ENCODE measurements at places on chromosomes 13 and 19. TPM values are rescaled to one million over a fixed set of nuclear protein-coding genes. Genes with fewer than 3 reads are reported as not detected.

DNA sequence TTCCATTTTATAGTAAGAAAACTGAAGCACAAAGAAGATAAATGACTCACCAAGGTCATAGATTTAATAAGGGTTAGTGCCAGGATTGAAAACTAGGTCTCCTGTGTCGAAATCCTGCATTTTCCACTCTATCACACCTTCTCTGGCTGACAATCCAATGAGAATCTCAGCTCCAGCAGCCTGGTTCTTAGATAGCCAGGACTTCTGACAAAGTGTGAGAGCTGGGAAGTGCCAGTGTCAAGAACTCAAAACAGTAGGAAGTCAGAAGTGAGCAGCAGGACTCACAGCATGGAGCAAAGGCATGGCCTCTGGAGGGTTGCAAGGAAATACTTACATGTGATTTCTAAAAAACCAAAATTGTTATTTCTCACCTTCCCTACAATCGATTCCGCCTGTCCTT, 24.3 kb downstream of the KCTD12 start:
- no peak for DNase-seq

FXYD7 gene
- 1.0 TPM for polyA plus RNA-seq

DNA sequence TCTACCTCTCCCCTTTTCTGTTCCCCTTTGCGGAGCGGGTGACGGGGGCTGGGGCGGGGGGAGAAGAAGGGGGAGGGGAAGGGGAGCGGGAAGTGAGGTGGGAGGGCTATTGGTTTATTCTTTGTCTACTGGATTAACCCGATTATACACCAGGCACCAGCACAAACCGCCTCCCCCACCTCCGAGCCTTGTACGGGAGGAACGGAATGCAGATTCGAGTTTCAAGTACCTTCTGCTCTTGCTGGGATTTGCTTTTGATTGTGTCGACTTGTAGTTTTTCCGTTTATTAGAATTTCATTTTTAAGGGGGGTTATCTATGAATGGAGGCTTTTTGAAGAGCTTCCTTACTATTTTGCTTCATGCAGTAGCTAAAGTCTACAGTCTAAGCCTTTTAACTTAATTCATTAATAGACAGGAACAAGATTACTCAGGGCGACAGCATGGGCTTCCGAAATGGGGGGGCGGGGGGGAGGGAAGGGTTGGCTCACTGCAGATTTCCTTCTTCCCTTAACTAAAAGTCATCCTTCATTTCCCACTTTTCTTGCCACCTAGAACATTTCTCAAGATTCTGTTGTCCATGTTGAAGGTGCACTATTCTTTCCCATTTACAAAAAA, 937 bp upstream of the SPRY2 start:
- no peak for DNase-seq

GRCh38 chr13:89515948-89516347, 1831.5 kb upstream of the MIR17HG start:
- no peak for DNase-seq

ERICH6B gene
- 1.2 TPM for polyA plus RNA-seq

DNA sequence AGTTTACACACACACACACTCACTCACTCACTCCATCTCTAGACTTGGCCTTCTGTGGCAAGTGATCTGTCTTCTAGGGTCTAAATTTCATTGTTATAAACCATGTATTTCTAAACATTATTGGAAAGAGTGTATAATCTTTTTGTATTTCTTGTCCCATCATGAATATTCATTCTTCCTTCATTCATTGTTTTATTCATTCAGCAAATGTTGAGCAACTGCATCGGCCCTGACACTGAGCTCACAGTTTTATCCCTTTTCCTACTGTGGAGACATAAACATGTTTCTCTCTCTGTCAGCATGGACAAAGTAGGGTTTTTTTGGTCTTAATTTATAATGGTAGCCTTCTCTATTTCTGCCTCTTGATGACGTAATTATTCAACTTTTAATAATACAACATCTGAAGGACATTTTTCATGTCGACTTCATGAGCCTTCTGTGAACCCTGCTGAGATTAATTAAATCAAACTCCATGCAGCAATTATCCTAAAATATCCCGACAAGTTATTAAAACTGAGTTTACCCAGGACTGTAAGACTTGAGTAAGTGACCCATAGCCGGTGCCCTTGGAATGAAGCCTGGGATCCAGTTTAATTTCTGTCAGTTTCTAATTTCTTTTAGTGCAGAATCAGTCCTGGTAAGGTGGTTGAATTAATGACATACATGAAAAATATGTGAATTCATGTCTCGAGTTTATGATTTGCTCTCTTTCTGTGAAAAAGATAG, 7.3 kb downstream of the SPATA13 start:
- no peak for DNase-seq

TMEM145 gene
- polyA plus RNA-seq, result 0.43 TPM

GRCh38 chr19:10583036-10583776, 3.9 kb downstream of the AP1M2 start:
- DNase-seq, result no peak

- no peak for DNase-seq
Observed at GRCh38 chr19:46035546-46035945, 5.3 kb downstream of the IGFL4 start.

DNA sequence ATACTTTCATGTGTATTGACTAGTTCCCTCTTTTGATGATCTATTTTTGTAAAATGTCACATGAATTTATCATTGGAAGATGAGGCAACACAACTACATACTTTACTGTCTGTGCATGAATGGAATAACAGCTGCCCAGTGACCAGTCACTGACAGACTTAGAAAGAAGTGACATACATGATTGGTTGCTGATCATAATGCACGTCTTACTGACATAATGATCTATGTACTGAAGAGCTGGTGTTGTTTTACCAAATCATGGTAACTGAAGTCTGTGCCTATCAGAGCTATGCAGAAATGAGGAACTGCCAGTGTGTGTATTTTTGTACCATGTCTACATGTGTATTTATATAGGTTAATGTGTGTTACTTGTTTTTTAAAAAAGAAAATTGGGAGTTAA, 26.5 kb downstream of the GPR18 start:
- DNase-seq, result no peak

All from forelimb muscle (tissue), 1 donor.